Anterior cingulate cortex (tissue), 58 donors: ENCODE measurements at places on chromosomes 5 and 9.
A peak's percentile ranks its signal among the peaks of the same experiment; 100 is the strongest.

DNA sequence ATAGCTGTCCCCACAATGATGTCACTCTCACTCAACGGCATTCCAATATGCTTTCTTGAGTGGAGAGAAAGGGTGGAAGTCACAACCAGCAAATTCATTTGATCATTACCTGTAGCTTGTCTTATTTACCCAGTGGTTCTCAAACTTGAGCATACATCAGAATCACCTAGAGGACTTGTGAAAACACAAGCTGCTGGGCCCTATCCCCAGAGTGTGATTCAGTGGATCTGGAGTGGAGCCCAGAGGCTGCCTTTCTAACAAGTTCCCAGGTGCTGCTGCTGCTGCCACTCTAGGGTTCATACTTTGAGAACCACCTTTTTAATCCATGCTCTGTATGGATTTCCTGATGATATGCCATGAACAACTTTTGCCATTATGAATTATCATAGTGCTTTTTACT is 94.7 kb downstream of the KLHL3 start:
- no peak for DNase-seq

GRCh38 chr5:41763081-41763480 is 107.1 kb downstream of the OXCT1 start:
- no peak for DNase-seq

- DNase-seq: no peak
Measured at GRCh38 chr5:147554261-147554817, 44.5 kb upstream of the DPYSL3 start.

DNA sequence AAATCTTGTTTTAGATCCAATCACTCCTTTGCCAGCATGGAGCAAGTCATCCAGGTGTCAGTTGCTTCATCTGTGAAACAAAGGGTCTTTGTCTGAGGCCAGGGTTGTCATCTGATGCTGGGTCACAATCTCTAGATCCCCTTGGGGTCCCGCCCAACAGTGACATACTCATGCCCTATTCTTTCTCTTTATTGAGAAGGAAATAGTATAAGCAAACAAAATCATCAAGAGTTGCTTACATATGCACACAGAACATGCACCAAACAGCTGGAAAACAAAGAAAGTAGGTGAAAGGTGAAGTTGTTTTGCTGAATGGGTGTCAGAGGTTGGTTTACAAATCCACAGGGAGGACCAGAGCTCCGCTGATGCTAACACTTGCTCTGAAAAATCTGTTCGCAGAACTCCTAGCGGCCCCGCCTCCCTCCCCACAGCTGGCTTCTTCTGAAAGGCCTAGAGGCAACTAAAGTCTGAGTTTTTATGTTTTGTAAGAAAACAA is 106.1 kb upstream of the SLC44A1 start:
- DNase-seq: no peak

- no peak for DNase-seq
Measured at GRCh38 chr5:136021016-136021405, 7.8 kb upstream of the TGFBI start.

GRCh38 chr5:133387091-133387490 is 225.2 kb downstream of the FSTL4 start:
- no peak for DNase-seq

- DNase-seq: peak; percentile 86
Measured at GRCh38 chr5:39074017-39074814, at the start of gene RICTOR. Gene RICTOR (minus strand): TSS chr5:39074399. CDS start chr5:39074377, 22 bp downstream.

DNA sequence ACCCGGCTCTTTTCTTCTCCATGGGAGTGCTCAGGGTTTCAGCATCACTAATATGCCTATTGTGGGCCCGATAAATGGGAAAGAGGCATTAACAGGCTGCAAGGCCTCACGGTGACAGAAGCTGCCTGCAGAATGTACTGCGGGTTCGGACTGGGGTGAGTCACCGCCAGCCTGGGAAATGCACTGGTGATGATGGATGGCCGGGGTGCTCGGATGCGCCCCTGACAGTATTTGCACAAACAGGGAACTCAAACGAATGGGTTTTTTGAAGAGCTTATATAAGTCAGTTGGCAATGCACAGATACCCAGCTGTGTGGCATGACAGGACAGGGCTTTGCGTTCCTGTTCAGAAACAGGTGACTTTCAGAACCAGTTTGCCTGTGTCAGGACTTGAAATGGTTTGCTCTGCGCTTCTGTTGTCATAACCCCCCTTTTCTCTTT is 42.0 kb upstream of the PITX1 start:
- DNase-seq: no peak

- no peak for DNase-seq
Measured at GRCh38 chr5:45062044-45062443, 253.3 kb downstream of the MRPS30 start.

DNA sequence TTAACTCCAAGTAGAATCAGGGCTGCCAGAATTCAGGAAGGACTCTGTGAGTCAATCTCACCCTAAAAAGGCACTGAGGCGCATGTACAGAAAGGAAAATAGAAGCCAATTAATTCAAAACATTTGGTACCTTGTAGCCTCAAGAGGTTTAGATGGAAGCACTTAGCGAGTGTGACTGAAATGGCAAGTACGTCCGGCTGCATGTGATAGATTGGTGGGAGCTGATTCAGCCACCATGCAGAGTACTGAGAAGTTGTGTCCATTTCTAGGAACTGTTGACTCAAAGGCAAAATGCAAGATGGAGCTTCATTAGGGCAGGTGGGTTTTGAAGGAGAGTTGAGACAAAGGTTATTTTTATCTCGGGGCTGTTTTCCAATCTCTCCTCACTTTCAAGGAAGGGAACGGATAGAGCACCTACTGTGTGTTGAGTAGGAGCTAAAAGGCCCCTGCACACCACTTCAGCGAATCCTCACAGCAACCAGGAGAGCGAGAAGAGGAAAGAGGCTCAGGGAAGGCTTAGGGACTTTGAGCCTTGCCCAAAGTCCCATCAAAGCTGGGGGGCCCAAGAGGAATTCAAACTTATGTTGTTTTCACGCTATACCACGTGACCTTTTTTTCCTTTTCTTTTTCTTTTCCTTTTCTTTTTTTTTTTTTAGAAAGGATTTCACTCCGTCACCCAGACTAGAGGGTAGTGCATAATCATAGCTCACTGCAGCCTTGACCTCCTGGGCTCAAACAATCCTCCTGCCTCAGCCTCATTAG is 34.6 kb upstream of the CPEB4 start:
- no peak for DNase-seq

- no peak for DNase-seq
Measured at GRCh38 chr9:8531826-8532415, 732.3 kb upstream of the DMAC1 start.

DNA sequence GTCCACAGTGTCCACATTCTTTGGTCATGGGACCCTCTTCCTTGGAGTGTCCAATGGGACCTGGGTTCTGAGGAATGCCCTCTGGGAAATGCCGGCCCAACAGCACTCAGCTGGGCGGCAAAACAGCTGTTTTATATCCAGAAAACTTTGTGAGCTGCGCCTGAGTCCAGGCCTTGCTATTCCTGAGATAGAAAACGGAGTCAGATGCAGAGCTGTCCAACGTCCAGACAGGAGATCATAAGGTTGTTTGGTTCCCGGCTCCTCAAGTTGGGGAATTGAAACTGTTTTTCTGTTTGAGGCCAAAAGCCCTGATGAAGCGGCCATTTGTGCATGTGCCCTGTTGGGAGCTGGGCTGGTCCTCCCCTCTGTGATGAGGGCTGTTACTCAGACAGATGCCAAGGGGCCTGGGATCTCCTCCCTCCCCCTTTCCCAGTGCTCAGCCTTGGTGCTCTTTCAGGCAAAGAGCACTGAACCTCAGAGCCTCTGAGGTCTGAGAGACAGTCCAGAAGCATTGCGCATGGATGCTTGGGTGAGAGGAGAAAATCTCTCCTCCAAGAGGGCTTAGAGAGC is 66.6 kb upstream of the GARNL3 start:
- DNase-seq: no peak

GRCh38 chr9:4117835-4118610 is 181.8 kb downstream of the GLIS3 start:
- no peak for DNase-seq

DNA sequence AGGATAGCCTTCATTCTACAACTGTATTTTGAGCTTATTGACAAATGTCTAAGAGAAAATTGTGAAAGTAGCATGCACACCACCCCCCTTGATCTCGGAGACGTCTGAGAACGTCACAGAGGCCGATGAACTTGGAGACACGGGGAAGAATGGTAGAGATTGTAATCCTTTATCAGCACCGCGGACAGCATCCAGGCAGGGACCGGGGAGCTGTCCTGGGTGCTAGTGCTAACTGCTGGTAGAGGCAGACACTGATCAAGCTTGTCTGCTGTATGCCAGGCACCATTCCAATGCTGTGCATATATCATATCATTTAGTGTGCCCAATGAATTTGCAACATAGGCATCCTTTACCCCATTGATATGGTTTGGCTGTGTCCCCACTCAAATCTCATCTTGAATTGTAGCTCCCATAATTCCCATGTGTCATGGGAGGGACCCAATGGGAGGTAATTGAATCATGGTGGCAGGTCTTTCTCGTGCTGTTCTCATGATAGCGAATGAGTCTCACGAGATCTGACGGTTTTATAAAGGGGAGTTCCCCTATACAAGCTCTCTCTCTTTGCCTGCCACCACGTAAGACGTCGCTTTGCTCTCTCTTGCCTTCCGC is 98.8 kb downstream of the LHX2 start:
- peak; percentile 15 for DNase-seq

- no peak for DNase-seq
Measured at GRCh38 chr5:134758176-134758503, 439 bp upstream of the DDX46 start.

- no peak for DNase-seq
Measured at GRCh38 chr5:60980511-60980910, 35.5 kb downstream of the NDUFAF2 start.

DNA sequence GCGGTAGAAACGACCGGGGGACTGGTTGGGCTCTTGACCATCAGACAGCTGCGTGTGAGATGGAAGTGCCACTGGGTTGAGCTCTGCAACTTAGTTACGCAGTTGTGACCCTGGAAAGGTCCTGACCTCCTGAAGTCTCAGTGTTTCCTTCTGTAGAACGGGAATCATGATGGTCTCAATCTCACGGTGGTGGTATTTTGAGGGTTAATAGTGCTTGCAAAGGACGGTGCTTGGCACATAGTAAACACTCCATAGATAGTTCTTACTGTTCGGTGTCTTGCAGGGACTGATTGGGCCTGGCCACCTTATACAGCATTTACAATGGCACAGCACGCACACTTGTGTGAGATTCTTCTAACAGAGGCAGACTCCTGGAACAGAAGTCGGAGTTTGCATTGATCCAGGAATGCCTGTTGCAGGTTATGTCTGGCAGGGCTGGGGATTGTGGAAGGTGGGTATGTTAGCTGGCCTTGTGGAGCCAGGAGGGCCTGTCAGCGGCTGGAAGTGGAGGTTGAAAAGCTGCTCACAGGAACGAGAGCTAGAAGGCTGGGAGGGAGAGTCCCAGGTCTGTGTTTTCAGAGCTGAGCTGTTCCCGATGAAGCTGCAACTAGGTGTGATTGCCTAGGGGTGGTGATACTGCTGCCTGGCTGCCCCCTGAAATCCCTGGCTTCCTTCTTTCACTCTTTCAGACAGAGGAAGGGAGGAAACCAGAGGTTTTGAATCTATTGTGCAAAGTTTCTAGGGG is 962 bp upstream of the TXN start:
- DNase-seq: no peak

DNA sequence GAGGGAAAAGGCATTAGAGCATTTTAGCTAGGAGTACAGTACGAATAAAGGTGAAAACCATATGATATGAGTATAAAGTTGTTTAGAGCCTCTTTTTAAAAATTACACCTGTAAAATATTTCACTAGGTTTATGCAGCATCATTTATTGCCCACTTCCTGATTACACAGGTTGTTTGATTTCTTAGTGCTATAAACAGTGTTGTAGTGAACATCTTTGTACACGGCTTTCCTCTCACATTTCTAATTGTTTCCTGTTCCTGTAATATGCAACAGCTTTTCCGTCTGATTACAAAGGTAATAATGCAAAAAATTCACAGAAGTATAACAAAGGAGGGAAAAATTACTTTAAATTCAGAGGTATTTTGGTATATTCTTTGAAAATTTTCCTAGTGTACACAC is 13.0 kb downstream of the STOM start:
- DNase-seq: no peak

- DNase-seq: no peak
Measured at GRCh38 chr5:129199308-129199707, 104.8 kb downstream of the ISOC1 start.

DNA sequence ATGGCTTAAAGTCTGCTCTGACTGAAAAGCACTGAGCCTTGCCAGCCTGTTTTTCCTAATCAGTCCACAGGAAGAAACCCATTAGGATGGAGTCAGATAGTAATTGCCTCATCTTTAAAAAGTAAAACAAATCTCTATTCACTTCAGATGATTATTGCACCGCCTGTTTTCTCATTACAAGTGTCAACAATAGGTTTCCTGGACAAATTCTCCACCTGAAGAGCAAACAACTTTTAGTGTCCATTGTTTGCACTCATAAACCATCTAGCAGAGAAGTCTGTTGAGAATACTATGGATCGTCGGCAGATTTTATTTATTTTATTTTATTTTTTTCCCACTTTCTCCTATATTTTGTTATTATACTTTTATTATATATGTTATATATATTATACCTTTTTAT is 20.3 kb downstream of the C5orf63 start:
- no peak for DNase-seq

GRCh38 chr9:123119566-123119965 is 86.1 kb downstream of the GPR21 start:
- DNase-seq: no peak

DNA sequence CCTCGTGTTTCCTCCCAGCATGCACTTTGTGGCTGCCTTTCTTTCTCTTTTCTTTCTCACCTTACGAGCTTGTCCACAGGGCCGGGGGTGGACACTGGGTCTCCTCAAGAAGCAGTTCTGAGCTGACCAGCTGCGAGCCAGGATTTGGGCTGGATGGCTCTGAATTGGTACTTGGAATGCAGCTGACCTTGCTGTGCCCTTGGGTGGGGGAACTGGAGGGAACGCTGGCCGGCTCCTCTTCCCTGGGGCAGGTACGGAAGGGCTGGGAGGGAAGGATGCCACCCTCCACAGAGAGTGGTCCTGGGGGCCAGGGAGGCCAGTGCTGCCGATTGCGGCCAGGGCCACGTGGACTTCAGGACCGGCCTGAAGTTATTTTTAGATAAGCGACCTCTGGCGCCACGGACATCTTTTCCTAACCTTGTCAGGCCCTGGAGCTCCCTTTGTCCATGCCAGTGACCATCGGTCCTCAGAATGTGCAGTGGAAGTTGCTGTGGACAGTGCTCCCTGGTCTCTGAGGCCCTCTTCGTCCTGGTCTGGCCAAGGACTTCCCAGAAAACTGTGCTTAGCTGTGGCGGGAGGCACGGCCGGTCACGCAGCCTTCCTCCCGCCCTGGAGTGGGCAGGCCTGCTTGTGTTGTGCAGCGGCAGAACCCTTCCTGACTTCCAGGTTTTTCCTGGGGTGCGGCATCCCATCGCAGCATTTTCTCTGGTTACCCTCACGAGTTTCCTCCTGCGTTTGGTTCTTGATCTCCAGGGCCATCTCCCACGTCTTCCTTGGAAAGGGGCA is 13.5 kb upstream of the AHRR start:
- no peak for DNase-seq

GRCh38 chr5:113090336-113091106 is 113.9 kb downstream of the DCP2 start:
- DNase-seq: peak; percentile 13
